ENCODE measurements at places on chromosomes 2 and 18.

DNA sequence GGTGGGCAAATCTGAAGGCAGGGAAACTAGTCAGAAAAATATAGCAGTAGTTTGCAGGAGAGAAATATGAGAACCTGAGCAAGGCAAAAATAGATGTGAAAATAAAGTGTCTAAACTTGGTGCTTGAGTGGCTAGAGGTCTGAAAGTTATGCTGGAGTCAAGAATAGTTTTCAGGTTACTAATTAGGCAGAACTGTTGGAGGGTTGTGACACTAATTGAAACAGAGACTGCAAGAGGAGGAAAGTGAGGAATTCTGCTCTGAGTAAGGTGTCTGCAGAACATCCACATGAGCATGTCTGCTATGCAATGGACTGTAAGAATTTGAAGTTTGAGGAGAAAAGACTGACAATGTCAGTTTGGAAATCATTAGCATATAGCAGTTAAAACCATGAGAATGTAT lies 444.0 kb upstream of the LRRTM1 start:
- DNase-seq = no peak

DNA sequence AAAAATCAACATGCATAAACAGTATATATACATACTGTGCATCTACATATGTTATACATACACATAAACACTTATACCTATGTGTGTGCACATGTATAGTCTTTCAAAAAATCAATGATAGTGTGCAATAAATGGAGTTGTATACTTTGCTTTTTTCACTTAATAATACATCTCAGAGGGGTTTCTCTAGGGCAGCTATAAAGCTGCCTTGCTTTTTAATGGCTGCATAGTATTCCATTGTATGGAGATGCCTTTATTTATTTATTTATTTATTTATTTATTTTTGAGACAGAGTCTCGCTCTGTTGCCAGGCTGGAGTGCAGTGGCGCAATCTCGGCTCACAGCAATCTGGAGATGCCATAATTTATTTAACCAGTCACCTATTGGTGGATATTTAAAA lies 7.4 kb upstream of the RNF125 start:
- no peak for DNase-seq

- no peak for DNase-seq
Measured at GRCh38 chr2:150042500-150043171, 444.8 kb downstream of the RND3 start.

DNA sequence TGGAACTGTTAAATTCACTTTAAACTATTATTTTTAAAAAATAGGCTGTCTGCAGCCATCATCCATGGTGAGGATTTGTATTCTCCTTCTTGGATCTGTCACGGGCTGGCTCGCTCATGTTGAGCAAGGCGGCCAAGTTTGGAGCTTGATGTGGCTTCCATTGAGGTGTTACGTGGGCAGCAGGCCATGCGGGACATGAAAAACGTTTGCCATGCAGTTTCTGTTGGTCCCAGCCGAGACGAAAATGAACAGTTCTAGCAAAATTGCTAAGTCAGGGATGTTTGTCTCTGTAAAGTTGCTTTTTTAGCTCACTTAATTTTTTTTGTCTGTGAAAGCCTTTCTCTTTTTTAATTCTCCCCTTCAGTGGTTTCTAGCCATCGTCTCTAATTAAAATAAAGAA lies 70.2 kb upstream of the MGAT5 start:
- no peak for DNase-seq

- no peak for DNase-seq
Measured at GRCh38 chr2:203664029-203664755, 42.2 kb upstream of the CD28 start.

DNA sequence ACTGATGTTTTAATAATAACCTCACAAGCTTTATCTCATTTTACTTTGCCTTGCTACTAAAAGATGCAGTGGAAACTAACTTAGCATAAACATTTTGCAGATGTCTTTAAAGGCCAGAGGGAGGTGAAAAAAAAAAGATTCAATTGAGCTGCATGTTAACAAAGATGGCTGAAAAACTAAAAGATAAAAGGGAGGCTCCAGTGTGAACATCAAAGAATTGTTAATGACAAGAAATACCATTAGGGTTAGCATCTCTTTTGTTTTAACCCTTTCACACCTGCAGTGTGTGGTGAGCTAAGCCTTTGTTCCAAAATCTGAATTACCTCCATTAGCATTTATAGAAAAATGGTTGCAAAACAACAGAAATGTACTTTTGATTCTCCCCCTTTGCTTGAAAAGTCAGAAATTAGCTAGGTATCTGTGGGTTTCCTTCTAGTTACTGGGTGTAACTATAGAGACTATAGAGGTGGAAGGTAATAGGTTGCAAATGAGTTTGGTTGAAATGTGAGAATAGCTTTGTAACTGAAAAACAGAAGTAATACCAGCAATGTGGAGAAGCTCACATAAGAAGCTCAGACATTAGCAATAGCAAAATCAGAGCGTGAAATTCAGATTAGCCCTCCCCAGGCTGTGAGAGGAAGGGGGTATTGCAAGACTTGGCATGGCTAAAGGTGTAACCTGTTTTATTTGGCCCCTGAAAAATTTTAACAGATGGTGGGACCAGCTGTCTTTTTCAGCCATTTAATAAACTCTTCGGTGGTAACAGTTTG lies 34.8 kb upstream of the SP5 start:
- peak; percentile 95 for DNase-seq

GRCh38 chr18:45621061-45621511 lies 5.8 kb downstream of the SLC14A2 start:
- DNase-seq = peak; percentile 35

DNA sequence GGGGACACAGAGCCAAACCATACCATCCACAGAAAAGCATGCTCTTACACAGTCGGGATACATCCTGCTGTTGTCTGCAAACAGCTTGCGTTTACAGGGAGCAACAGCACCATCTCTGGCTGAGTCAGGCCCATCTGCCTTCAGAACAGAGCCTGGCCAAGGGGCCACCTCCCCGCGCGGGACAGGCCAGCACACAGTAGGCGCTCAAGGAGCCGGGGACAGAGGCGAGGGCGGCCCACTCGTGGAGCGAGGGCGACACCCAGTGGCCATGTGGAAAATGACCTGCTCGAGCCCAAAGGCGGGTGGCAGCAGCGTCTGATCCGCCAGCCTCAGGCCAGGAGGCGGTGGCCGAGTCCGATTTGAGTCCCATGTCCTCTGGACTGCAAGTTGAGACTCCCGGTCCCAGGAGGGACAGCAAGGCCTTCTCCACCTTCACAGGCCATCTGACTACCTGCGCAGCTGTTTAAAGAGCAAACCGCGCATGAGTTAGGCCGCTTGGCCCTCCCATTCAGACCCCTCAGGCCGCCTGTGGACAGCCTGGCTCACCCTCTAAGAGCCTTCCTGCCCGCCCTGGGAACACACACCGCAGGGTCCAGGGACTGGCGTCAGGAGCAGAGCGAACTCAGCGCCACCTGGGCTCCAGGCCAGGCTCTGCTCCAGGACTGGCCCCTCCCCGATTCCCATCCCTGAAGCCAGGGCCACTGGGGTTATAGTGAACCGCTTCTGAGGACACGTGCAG lies 38.3 kb downstream of the TTC32 start:
- DNase-seq = peak; percentile 78

Data from spinal cord (tissue), 10 donors.